Uterus (tissue), 4 donors: ENCODE measurements at places on chromosomes 2 and 18. TPM values are rescaled to one million over a fixed set of nuclear protein-coding genes. Genes with fewer than 3 reads are reported as not detected.

C1QL2 gene
- total RNA-seq: not detected

IL37 gene
- not detected for total RNA-seq

ANKZF1 gene
- 40.0 TPM for total RNA-seq

PTPRN gene
- total RNA-seq: not detected

CDH7 gene
- 2.8 TPM for total RNA-seq

DLGAP1 gene
- total RNA-seq: 1.0 TPM

SNORC gene
- not detected for total RNA-seq

GPBAR1 gene
- total RNA-seq: 0.91 TPM

KCNG2 gene
- total RNA-seq: not detected

C2orf92 gene
- 10.4 TPM for total RNA-seq

MAB21L4 gene
- not detected for total RNA-seq

GRCh38 chr2:4831751-4832150 lies 860.4 kb upstream of the SOX11 start:
- DNase-seq: no peak

- no peak for DNase-seq
Measured at GRCh38 chr2:219557791-219558785, 13.3 kb downstream of the OBSL1 start.

GRCh38 chr2:14634489-14635390 lies 2.2 kb downstream of the LRATD1 start:
- peak; percentile 72 for DNase-seq

GRCh38 chr2:232674491-232674890 lies 22.6 kb upstream of the GIGYF2 start:
- no peak for DNase-seq

DNA sequence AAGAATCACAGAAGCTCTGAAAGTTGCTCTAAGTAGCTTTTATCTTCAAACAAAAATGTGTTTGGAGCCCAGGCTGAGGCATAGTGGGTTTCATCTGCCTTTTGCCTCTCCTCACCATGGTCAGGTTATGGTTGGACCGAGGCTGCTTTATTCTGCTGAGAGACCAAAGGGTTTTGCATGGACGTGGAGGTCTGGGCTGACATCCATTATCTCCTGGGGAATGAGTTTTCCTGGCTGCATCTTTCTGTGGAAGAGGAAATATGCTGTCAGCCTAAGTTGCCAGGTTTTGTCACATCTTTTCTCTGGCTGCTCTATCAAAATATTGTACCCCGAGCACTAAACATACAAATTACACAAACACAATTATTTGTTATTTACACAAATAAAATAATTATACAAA lies 223.2 kb downstream of the LDLRAD4 start:
- no peak for DNase-seq

GRCh38 chr2:12180031-12180430 lies 433.6 kb downstream of the LPIN1 start:
- DNase-seq: no peak

GRCh38 chr2:215356948-215357461 lies 45.1 kb downstream of the ATIC start:
- DNase-seq: no peak

GRCh38 chr2:11785611-11785940 lies 39.1 kb downstream of the LPIN1 start:
- DNase-seq: no peak

- DNase-seq: no peak
Measured at GRCh38 chr2:162197069-162197825, 45.2 kb upstream of the GCG start.

GRCh38 chr18:14916851-14917250 lies 168.9 kb downstream of the ANKRD30B start:
- DNase-seq: no peak

- no peak for DNase-seq
Measured at GRCh38 chr2:171174075-171174474, 13.4 kb upstream of the TLK1 start.

GRCh38 chr18:5630057-5630899 lies 86.5 kb upstream of the EPB41L3 start:
- DNase-seq: peak; percentile 71

GRCh38 chr2:48045613-48046012 lies 139.3 kb upstream of the FBXO11 start:
- no peak for DNase-seq

- no peak for DNase-seq
Measured at GRCh38 chr2:188870289-188870688, 103.9 kb upstream of the COL3A1 start.

DNA sequence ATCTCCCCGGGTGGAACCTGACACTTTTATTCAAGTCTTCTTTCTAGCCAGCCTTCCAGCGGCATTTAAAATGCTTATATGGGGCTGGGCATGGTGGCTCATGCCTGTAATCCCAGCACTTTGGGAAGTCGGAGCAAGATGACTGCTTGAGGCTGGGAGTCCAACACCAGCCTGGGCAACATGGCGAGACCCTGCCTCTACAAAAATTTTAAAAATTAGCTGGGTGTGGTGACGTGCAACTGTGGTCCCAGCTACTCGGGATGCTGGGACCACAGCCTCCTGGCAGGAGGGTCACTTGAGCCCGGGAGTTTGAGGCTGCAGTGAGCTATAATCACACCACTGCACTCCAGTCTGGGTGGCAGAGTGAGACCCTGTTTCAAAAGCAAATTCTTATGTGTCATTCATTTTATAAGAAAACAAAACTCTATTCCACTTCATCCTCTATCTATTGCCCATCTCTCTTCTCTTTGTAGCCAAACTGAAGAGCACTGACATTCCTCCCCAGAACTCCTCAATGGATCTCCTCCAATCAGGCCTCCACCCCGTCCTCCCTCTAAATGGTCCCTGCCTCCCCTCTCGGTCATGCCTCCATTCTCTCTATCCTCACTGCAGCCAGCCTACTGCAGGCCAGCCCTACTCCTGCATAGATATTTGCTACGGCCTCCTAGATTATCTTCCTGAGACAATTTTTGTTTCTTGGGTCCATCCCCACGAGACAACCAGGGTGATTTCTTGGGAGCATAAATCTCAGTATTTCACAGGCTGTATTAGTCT lies 18.0 kb upstream of the RHOB start:
- DNase-seq: no peak

- DNase-seq: peak; percentile 85
Measured at GRCh38 chr18:48952287-48953103, 1.7 kb upstream of the SMAD7 start.

- no peak for DNase-seq
Measured at GRCh38 chr2:3505771-3506170, 13.6 kb downstream of the ADI1 start.

DNA sequence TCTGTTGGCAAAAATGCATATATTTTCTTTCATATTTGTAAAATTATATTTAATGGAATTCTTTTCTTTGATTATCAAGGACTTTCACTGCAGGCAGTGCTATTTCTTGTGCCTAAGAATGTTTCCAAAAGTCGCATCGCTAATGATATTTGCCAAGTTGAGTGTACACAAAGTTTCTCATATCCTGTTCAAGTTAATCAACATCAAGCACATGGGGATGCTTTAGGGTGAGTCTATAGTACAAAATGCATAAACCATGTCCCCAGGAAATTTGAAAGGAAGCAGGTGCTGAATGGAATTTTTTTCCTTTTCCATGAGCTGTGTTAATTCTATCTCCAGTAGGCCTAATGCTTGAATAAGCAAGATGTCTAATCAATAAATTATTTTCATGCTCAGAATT lies 129.7 kb downstream of the GALNT1 start:
- no peak for DNase-seq

DNA sequence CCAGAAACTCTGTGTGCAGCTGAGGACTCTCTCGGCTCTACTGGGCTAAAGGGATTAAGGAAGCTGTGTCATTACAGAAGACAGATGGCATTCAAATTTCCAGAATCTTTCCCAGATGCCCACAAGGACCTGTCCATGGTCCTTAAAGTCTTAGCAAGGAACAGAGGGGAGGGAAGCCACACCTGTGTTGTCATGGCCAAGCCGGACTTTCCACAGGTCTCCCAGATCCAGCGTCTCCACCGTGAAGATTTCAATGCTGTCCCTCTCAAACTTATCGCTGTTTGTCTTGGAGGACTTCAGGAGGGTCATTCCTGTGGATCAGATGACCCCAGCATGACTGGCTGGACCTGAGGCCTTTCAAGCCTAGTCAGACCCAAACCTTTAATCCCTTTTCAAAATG lies 114.5 kb downstream of the LOXHD1 start:
- no peak for DNase-seq

GRCh38 chr2:153105829-153106578 lies 372.6 kb downstream of the RPRM start:
- DNase-seq: no peak

GRCh38 chr2:71940695-71941094 lies 207.0 kb downstream of the CYP26B1 start:
- no peak for DNase-seq

- no peak for DNase-seq
Measured at GRCh38 chr18:74869904-74870863, 272.5 kb downstream of the ZNF407 start.
